NCI-H2081 treated with DMSO at 0.1 percent for 48 hours (cell line): ENCODE measurements at places on chromosomes 5 and 9.

DNA sequence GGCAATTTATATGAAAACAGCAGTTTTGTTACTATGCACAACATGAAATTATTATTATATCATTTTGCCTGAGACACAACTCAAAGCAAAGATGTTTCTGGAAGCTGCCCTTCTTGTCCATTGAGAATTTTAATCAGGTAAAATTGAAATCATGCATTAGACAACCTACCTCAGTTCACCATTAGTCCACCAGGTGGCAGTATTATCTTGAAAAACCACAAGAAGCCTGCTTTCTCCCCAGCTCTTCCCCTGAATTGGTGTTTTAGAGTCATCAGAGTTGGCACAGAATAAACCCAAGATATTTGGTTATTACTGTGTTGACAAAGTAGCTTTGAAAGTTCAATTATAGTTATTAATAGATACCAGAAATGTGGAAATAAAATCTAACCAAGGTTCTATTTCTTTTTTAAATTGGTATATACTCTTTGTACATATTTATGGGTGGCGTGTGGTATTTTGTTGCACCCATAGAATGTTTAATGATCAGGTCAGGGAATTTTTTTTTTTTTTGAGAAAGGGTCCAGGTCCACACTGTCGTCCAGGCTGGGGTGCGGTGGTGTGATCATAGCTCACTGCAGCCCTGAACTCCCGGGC lies 25.7 kb downstream of the UTP15 start:
- DNase-seq, result peak; percentile 36

- no peak for DNase-seq
Observed at GRCh38 chr5:34496701-34497469, 159.2 kb upstream of the RAI14 start.

DNA sequence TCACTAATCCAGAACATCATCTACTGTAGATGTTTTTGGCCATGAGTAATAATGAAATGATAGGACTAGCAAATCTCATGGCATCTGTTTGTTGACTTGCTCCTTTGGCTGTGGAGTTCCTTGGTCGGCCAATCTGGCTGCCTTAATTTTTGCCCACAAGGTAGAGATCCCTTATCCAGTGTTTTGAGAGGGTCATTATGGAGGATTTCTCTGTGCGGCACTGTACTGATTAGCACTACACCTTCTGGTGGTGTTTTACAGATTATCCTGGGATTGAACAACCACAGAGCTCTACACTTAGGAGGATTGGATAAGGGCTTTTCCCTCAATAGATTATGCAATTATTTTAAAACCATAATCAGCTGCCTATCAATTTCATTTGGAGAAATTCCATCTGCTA lies 3.2 kb upstream of the ENHO start:
- DNase-seq, result no peak

- DNase-seq, result no peak
Observed at GRCh38 chr5:15615859-15616258, 115.9 kb downstream of the FBXL7 start.

GRCh38 chr9:81079055-81079454 lies 610.3 kb downstream of the TLE1 start:
- DNase-seq, result no peak

DNA sequence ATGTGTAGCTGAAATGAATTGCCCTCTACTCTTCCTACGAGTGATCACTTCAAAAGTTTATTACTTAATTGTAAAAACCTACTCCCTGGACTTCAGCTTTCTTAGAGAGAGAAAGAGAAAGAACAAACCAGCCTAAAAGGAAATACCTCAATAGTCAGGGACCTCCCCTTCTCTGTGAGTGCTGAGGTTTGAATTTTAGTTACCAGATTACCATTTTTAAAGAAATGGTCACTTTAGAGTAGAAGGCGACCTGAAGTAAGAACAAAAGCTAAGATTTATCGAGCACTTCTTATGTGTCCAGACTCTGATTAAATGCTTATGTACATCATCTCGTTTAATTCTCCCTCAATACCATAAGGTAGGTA lies 11.3 kb downstream of the RAPGEF1 start:
- no peak for DNase-seq

DNA sequence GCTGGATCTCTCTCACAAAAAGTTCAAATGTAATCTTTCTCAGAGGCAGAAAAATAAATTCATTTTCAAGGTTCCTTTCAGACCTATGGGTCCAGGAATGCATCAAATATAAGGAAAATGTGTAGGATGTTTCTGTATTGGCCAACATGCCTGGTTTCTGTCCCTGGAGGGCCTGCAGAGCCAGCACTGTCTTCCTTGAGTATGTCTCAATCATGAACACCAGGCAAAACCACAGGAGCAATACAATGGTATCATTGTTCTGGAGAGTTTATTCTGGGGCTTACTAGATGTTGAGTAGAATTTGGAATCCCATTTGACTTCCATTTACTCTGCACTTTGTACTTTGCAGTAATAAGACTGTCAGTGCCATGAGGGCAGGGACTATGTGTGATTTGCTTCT lies 23.5 kb downstream of the INSYN2B start:
- no peak for DNase-seq

- no peak for DNase-seq
Observed at GRCh38 chr5:31362529-31362900, 169.0 kb downstream of the CDH6 start.

DNA sequence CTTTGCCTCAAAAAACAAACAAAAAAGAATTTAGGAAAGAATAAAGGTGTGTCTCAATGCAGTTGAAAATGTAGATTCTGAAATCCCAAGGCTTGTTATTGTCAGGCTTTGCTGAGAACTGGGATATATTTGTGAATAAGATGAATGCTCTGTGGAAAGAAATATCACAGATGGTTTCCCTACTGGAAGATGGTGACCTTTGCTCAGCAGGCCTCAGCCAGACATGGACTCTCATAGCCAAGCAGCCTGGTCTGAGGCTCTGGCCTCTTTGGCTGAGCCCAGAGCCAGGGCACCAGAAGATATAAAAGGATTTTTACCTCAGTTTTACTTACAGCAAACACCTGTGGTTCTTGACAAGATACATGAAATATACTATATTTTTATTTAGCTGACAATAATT lies 37.1 kb downstream of the AGXT2 start:
- DNase-seq, result no peak

- no peak for DNase-seq
Observed at GRCh38 chr9:87115785-87116184, 168.5 kb upstream of the GAS1 start.

DNA sequence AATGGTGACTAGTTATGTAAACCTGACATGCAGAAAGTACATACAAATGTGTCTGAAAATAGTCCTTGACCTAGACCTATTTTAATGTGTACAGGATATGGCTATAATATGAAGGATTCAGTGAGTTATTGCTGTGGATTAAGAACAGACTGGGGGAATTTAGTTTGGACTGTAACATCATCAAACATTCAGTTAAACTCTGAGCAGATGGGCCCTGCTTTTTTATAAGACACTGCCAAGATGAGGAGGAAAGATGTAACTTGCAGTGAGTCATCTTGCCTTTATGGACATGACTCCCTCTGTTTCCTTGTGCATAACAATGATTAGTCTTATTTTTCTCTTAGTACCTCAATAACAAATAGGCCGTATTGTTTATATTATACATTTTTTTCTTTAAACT lies 12.2 kb downstream of the PPP3R2 start:
- no peak for DNase-seq

GRCh38 chr5:54415896-54416601 lies 39.5 kb upstream of the HSPB3 start:
- no peak for DNase-seq

DNA sequence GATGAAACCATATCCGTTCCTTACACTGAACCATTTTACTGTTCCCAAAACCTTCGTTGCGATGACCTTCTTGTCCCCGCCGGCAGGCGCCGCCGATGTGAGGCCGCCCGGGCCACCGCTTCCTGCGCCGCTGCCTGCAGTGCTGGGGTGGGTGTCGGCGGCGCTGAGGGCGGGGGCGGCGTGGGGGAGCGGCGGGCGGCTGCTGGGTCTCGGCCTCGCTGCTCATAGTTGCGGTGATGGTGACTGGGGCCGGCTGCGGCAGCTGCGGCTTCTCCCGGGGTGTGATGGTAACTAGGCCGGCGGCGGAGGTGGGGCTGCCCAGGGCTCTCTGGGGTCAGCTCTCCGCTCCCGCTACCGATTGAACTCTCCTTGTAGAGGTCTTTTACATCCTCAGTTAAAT lies 14.1 kb upstream of the OR2S2 start:
- DNase-seq, result no peak

- DNase-seq, result no peak
Observed at GRCh38 chr5:127028822-127029457, 1.4 kb downstream of the MARCHF3 start.

DNA sequence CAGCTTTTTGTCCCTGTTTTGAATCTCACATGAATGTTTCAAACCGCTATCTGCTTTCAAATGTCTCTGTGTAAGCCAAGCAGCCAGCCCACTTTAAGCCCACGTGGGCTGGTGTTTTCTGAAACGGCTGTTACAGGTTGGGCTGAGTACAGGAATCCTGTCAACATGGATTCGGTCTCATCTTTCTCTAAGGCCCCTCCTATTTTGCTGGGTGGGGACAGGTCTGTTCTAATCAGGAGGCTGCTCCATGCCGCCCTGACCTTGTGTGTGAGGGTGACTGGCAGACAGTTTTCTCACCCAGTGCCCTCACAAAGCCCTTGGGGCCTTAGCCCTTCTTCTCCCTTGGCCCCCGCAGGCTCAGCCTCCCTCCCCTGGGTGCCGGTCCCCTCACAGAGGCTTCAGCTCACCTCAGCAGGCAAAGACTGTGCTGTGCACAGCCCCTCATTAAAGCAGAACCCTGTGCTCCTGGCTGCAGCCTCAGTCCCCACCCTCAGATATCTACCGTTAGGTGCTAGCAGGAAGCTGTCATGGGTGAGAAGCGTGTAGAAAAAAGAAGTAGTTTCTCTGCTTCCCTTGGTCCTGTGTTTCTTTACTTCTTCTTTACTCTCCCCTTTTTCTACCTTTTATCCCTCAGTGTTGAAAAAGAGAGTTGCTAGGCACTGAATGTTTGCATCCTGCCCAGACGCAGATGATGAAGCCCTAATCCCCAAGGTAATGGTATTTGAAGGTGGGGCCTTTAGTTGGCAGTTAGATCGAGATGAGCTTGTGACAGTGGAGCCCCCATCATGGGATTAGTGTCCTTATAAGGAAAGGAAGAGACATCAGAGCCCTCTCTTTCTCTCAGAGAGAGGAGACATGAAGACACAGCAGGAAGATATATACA lies 205.7 kb downstream of the ADAMTS12 start:
- DNase-seq, result no peak

DNA sequence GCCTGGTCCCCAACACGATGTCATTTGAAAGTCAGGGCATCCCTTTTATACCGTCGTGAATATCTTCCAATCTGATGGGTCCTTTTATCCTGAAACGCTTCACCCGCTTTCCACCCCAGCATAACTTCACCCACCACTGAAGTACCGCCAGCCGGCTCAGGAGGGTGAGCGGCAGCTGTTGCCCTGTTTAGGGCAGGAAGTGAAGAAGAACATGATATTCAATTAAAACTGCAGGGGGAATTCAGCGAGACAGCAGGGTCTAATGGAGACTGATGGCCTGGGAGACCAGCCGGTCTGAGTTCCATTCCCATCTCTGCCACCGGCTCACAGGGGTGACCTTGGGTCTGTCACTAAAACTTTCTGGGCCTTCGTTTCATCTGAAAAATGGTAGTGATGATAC lies 68.2 kb upstream of the EGFLAM start:
- DNase-seq, result no peak

DNA sequence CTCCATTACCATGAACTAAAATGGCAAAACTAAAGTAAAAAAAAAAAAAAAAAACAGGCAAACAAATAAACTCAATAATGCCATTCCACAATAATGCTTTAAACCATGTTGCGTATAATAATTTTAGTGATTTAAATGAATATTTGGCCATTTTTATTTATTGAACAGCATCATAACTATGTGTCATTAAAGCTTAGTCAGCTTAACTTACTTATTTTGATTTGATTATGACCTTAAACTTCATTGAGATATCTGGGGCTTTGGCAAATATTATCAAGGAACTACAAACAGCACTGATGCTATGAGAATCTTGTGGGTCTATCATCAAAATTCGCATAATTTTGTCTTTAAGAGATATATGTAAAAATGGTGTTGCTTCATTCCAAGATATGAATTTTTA lies 1610.3 kb upstream of the NUDT12 start:
- no peak for DNase-seq

GRCh38 chr9:72292874-72293607 lies 72.0 kb downstream of the ZFAND5 start:
- no peak for DNase-seq

DNA sequence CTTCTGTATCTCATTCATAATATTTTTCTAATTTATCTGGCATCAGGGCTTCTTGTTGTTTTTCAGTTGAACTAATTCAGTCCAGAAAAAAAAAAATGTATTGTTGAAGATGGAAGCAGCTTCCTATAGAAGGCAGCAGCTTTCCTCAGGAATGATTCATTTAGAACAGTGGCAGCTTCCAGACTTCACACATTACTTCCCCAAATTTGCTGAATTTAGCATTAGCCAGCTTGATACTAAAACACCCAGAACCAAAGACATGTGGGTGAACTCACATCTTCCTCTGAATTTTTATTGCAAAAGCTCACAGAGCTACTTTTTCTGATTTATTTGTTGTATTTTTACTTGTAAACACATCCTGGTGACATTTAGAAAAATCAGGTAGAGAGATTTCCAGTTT lies 53.8 kb downstream of the HCN1 start:
- no peak for DNase-seq

GRCh38 chr5:51832934-51833470 lies 449.8 kb downstream of the ISL1 start:
- DNase-seq, result no peak

DNA sequence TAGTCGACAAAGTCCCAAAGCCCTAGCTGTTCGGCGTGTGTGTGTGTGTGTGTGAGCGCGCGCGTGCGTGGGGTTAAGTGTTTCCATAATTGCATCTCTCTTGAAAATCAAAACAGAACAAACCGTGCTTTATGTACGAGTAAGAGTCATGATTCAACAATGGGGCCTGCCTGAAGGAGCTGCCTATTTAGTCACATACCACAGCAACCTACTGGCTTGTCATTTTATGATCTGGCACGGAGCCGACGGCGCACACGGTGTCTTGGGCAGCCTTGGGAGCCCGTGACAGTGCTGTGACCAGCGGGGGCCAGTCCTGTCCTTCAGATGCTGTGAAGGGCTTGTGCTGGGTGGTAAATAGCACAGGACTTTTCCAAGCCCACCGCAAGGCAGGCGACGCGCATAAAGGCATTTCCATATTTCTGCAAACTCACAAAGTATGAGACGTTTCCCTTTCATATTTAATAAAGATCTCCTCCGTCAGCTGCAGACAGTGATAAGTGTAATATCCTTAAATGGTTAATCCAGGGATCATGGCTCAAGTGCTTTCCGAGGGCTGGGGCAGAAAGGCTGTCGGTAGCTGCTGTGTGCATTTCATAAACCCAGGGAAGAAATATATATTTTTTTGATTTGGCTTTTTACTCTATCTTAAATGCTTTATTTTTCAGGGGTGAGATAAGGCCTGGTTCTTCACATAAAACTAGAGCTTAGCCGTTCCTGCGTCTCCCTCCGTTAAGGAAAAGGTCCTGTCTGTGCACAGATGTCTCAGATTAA lies 270.2 kb upstream of the IRX1 start:
- no peak for DNase-seq
